Renal cortex interstitium (tissue), 15 donors: ENCODE measurements at places on chromosomes 16 and 17. TPM values are rescaled to one million over a fixed set of nuclear protein-coding genes. Genes with fewer than 3 reads are reported as not detected.

DNA sequence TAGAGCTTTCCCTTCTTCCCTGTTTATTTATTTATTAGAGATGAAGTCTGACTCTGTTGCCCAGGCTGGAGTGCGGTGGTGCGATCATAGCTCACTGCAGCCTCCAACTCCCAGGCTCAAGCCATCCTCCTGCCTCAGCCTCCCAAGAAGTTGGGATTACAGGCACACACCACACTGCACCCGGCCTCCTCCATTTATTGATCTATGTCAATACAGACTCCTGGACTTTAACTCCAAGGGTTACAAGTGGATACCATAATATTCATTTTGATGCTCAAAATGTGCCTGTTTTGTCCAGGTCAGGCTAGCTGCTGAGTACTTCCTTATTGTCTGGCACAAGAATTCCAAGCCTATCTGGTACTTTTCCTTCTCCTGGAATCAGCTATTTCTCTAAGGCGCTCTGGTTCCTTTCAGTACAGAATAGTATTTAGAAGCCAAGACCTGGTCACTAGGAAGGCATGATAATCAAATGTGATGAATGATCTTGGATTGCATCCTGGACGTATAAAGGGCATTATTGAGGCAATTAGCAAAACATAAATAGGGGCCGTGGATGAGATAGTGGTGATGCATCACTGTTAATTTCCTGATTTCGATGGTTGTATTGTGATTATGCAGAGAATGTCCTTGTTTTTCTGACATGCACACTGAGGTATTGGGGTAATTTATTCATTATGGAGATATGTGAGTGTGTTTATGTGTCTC, 21.7 kb downstream of the IL4R start:
- no peak for DNase-seq

Gene ASPHD1
- polyA plus RNA-seq, result 1.3 TPM

- DNase-seq, result no peak
Observed at GRCh38 chr16:62921904-62922303, 885.7 kb upstream of the CDH8 start.

GRCh38 chr17:61389670-61390478, 9.8 kb upstream of the TBX2 start:
- no peak for DNase-seq

Gene LYRM9
- polyA plus RNA-seq, result 36.1 TPM

Gene ALOXE3
- polyA plus RNA-seq, result not detected

- DNase-seq, result no peak
Observed at GRCh38 chr16:2919511-2920255, 8.0 kb downstream of the FLYWCH1 start.

GRCh38 chr16:81623365-81624102, 155.6 kb upstream of the PLCG2 start:
- no peak for DNase-seq

DNA sequence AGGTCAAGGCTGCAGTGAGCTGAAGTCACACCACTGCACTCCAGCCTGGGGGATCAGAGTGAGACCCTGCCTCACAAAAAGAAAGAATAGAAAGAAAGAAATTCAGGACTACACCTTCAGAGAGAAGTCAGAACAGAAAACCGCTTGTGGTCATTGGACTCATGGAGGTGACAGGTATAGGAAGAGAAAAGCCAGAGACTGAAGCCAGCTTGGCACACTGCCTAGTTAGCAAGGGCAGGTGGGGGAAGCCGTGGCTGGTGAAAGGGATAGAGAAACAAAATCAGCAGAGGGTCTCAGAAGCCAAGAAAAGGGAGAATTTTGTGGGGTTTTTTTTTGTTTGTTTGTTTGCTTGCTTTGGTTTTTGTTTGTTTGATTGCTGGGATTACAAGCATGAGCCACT, 32.9 kb upstream of the SKAP1 start:
- no peak for DNase-seq

- no peak for DNase-seq
Observed at GRCh38 chr16:79542237-79542774, 58.2 kb downstream of the MAF start.

DNA sequence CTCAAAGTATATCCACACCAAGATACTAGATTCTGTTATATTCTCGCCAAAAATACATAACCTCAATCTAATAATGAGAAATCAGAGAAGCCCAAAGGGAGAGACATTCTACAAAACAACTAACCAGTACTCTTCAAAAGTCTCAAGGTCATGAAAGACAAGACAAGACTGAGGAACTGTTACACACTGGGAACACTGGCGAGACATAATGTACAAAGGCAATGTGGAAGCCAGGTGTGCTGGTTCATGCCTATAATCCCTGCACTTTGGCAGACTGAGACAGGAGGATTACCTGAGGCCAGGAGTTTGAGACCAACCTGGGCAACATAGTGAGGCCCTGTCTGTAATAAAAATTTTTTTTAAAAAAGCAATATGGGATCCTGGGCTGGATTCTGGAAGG, 85.9 kb downstream of the SPAG9 start:
- no peak for DNase-seq

DNA sequence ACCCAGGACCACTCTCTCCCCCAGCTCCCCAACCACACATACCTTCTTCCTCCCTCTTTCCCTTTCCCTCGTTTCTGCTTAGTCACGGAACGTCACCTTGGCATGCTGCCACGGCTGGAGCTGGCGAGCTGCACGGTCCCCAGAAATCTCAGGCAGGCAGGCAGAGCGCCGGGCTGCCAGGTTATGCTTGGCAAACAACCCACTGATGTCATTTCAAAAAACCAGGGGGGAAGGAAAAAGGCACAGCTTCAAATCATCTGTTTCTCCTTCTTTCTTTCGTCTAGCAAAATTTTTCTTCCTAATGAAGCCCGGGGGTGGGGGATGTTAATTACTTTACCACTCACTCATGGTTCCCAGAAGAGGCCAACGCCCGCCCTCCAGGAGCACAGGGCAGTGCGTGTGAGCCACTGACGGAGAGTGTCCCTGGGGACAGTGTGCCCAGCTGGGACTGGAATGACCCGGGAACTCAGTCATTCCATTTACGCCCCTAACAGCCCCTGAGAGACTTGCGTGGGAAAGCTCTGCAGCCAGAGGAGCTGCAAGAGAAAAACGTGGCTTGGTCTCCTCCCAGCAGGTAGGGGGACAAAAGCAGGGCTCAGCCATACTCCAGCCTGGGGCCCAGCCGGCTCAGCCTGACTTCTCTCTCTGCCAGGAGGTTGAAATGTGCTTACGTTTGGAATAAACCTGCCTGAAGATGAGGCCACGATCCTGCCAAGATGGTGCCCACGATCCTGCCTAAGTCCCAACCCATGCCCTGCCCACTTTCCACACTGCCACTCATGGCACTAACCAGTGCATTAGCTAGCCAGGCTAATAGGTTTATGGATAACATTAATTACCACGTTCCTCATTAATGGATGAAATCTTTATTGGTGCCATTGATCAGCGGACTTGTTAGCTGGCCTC, 198.9 kb downstream of the ZFHX3 start:
- peak; percentile 86 for DNase-seq

DNA sequence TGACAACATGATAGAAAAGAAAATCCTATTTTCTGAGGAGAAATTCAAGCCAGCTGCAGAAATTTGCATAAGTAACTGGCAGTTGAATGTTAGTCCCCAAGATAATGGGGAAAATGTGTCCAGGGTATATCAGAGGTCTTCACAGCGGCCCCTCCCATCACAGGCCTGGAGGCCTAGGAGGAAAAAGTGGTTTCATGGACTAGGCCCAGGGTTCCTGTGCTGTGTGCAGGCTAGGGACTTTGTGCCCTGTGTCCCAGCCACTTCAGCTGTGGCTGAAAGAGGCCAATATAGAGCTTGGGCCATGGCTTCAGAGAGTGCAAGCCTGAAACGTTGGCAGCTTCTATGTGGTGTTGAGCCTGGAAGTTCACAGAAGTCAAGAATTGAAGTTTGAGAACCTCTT, 35.6 kb downstream of the TMEM100 start:
- no peak for DNase-seq

Gene SMIM5
- polyA plus RNA-seq, result 5.7 TPM

DNA sequence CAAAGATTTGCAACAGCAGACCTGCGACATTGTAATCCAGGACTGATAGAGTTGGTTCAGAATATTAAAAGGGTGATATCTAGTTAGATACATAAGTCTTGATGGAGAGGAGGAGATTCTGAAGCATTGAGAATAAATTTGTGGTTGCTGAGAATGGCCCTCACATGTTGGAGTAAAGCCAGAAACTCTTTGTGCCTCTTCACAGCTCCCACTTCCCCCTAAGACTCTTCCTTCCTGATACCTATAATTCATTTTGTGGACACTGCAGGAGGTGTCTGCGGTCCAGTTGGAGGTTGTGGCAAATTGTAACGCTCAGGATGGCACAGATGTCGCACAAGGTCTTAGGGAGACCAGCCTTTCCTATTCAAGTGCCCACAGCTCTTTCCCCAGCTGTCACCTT, 17.5 kb downstream of the WWOX start:
- no peak for DNase-seq

Gene SLC35G6
- polyA plus RNA-seq, result 0.26 TPM

Gene SLC52A1
- 0.16 TPM for polyA plus RNA-seq

GRCh38 chr16:4765511-4766474, 1.2 kb downstream of the ZNF500 start:
- no peak for DNase-seq

GRCh38 chr16:25692351-25692741, 587 bp downstream of the HS3ST4 start:
- DNase-seq, result no peak

DNA sequence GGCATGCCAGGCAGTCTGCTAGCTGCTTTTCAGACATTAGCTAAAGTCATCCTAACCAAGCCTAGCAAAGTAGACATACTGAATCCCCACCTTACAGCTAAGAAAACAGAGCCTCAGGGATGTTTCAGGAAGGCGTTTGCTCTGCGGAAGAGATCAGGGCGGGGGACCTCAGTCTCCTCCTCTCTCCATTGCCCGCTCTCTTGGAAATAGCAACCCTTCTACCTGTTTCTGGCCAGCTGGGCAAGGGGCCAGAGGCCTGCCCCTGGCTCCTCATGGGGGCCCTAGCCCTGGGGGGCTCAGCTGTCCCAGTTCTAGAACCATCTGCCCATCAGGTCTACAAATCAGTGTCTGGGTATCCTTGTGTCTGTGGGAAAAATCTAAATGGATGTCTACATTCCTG, 14.5 kb downstream of the PITPNM3 start:
- DNase-seq, result no peak

Gene ODAD4
- polyA plus RNA-seq, result 9.1 TPM

- DNase-seq, result no peak
Observed at GRCh38 chr17:50911890-50912289, 45.7 kb upstream of the TOB1 start.

- DNase-seq, result no peak
Observed at GRCh38 chr17:31053071-31053470, 41.7 kb upstream of the NF1 start.
